Osteocyte (in vitro differentiated cells): ENCODE measurements at places on chromosomes 12 and 14. TPM values are rescaled to one million over a fixed set of nuclear protein-coding genes. Genes with fewer than 3 reads are reported as not detected.

Gene EP400
- 51.3 and 51.8 TPM in 2 replicates for total RNA-seq

Gene SERPINA3
- 1.2 and 1.6 TPM in 2 replicates for total RNA-seq

Gene AMN
- total RNA-seq = 0.37 and 0.86 TPM in 2 replicates

Gene TBX3
- 0.91 and 0.99 TPM in 2 replicates for total RNA-seq

Gene TAS2R42
- total RNA-seq = not detected in 2 replicates

Gene SCNN1A
- 2.5 and 3.2 TPM in 2 replicates for total RNA-seq

Gene PLEKHG7
- not detected in 2 replicates for total RNA-seq

Gene ERBB3
- total RNA-seq = 0.97 and 1.2 TPM in 2 replicates

Gene VASH1
- 18.9 and 19.5 TPM in 2 replicates for total RNA-seq

Gene C1R
- total RNA-seq = 35.1 and 38.4 TPM in 2 replicates

Gene PLA2G1B
- total RNA-seq = 0.67 and 1.2 TPM in 2 replicates

Gene DNAH10
- total RNA-seq = 0.16 and 0.29 TPM in 2 replicates

Gene ASCL1
- not detected in 2 replicates for total RNA-seq

Gene CD163
- not detected in 2 replicates for total RNA-seq

Gene IL31
- total RNA-seq = not detected in 2 replicates

Gene NEDD1
- 18.7 and 24.2 TPM in 2 replicates for total RNA-seq

Gene GALNT8
- total RNA-seq = 0.16 and 0.21 TPM in 2 replicates

Gene SLC4A8
- total RNA-seq = 3.6 and 4.2 TPM in 2 replicates

Gene CHGA
- total RNA-seq = 0.27 TPM in 1 of 2 replicates, not detected in the other

Gene OAS2
- total RNA-seq = not detected in 2 replicates

Gene FICD
- 5.8 and 6.0 TPM in 2 replicates for total RNA-seq

Gene RTL1
- total RNA-seq = not detected in 2 replicates

Gene PRKAB1
- total RNA-seq = 24.7 and 25.3 TPM in 2 replicates

Gene KRT72
- total RNA-seq = not detected in 2 replicates

Gene PTCSC3
- not detected in 2 replicates for total RNA-seq

Gene ZNF26
- 13.6 and 16.3 TPM in 2 replicates for total RNA-seq

Gene CCDC196
- not detected in 2 replicates for total RNA-seq

Gene GLTP
- 33.8 and 34.5 TPM in 2 replicates for total RNA-seq

Gene PROX2
- total RNA-seq = not detected in 2 replicates

Gene CLEC12A
- total RNA-seq = not detected in 2 replicates

Gene CPNE6
- not detected in 2 replicates for total RNA-seq

Gene KRT83
- total RNA-seq = not detected in 2 replicates

Gene NFYB
- total RNA-seq = 25.2 and 28.9 TPM in 2 replicates

Gene FBLN5
- total RNA-seq = 98.7 and 101 TPM in 2 replicates

Gene MLH3
- 21.8 and 22.9 TPM in 2 replicates for total RNA-seq

Gene TMTC1
- total RNA-seq = 35.3 and 37.5 TPM in 2 replicates

Gene TMEM229B
- total RNA-seq = 0.37 and 0.51 TPM in 2 replicates

Gene ESPL1
- total RNA-seq = 7.6 and 8.6 TPM in 2 replicates

Gene RASSF8
- total RNA-seq = 69.0 and 74.3 TPM in 2 replicates

Gene ATF7IP
- 71.1 and 71.2 TPM in 2 replicates for total RNA-seq

Gene MARK3
- 81.7 and 84.2 TPM in 2 replicates for total RNA-seq

Gene DBX2
- not detected in 2 replicates for total RNA-seq

Gene TAPBPL
- total RNA-seq = 13.1 and 17.0 TPM in 2 replicates

Gene DHH
- 0.13 TPM in 1 of 2 replicates, not detected in the other for total RNA-seq

Gene MANSC4
- not detected in 2 replicates for total RNA-seq

Gene PTPN21
- total RNA-seq = 30.0 and 33.8 TPM in 2 replicates

Gene RIMKLB
- 26.5 and 32.5 TPM in 2 replicates for total RNA-seq

Gene KRT6A
- total RNA-seq = not detected in 2 replicates

Gene MGP
- 74.1 and 92.6 TPM in 2 replicates for total RNA-seq

Gene HOXC6
- total RNA-seq = not detected in 2 replicates

Gene CDK2
- 27.3 and 29.6 TPM in 2 replicates for total RNA-seq

Gene NPFF
- not detected in 2 replicates for total RNA-seq

Gene B4GALNT3
- total RNA-seq = 0.21 and 0.27 TPM in 2 replicates

Gene KRT75
- total RNA-seq = not detected in 2 replicates

Gene MGAT4C
- 0.46 and 0.65 TPM in 2 replicates for total RNA-seq

Gene FOXG1
- total RNA-seq = not detected in 2 replicates

Gene CCDC177
- not detected in 2 replicates for total RNA-seq

Gene SOX5
- total RNA-seq = 5.4 and 6.3 TPM in 2 replicates

Gene KRT79
- not detected in 2 replicates for total RNA-seq

Gene CNTN1
- 1.6 and 1.8 TPM in 2 replicates for total RNA-seq
